HCT116 (cell line): ENCODE measurements at places on chromosomes 11 and 22. TPM values are rescaled to one million over a fixed set of nuclear protein-coding genes. Genes with fewer than 3 reads are reported as not detected.
A peak's percentile ranks its signal among the peaks of the same experiment; 100 is the strongest.

DNA sequence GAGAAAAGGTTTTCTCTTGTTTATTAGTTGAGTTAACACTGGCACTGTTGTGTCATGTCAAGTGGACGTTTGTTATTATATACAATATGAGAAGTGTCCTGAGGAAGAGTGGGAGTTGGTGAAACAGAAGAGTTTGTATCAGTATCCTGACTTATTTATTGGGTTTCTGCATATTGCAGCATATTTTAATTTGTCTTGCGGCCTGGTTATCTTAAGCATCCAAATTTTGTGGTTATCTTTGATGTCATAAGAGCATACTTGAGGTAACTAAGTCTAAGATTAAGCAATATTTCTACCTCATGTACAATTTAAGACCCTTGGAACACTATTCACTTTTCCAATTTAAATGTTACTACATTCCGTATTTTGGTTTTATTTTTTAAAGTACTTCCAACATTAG lies 103.5 kb downstream of the DDX10 start:
- no peaks in the 10 kb centered on the region for H3K4me1 ChIP-seq
- DNase-seq, result no peak
- no peak overlapping the region for H3K4me3 ChIP-seq

- DNase-seq, result no peak
- H3K4me3 ChIP-seq, result no peak overlapping the region
- H3K4me1 ChIP-seq, result no peaks in the 10 kb centered on the region
- no peaks in the 10 kb centered on the region for H3K36me3 ChIP-seq
These were observed 52.0 kb downstream of the RELT start for GRCh38 chr11:73428227-73428626.

DNA sequence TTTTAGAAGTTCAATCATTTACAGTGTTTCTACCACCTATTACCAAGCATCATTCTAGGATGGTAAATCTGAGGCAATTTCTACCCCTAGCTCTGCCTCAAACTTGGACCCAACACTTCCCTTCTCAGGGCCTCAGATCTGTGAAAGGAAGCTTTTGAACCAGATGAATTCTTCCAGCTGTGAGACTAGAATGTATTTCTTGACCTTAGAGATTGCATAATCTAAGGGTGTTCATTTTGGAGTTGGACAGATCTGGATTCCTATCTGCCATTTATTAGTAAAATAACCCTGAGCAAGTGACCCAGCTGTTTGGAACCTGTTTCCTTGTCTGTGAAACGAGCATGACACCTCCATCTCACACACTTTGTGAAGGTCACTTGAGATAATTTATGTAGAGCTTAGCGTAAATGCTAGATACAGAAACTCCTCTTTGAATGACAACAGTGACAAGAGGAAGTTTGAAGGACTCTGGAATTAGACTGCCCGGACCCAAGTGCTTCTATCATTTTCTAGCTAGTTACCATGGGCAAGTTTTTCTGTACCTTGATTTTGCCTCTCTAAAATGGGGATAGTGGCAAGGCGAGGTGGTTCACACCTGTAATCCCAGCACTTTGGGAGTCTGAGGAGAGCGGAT lies 3.8 kb upstream of the INTS5 start:
- H3K27me3 ChIP-seq, result no peaks in the 10 kb centered on the region
- H3K4me3 ChIP-seq, result no peak overlapping the region
- H3K4me1 ChIP-seq, result peaks cover 16% of the 10 kb centered on the region
- no peak overlapping the region for H3K27ac ChIP-seq
- no peak for DNase-seq

DNA sequence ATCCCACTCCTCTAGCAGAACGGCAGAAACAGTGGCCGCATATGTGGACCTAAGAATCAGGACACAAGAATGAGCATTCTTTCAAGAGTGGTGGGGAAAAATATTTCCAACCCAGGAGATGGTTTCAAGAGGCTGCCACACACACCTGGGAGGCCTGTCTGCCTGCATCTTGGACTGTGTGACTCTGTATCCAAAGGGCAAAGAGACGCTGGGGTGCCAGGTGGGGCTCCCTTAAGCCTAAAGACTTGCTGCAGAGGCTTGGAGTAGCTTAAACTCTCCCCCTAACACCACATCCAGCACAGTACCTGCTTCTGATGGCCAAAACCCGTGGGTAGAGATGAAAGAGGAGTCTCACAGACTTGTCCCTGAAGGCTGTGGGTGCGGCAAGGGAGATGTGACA lies 3.5 kb downstream of the CXCR5 start:
- peak overlapping the region; percentile 25; the same call in 1 of the 2 replicates for H3K27ac ChIP-seq
- no peak overlapping the region for H3K4me3 ChIP-seq
- DNase-seq, result no peak

ARHGEF17 gene
- 18.2 TPM for total RNA-seq

GRCh38 chr11:36738292-36738861 lies 140.3 kb upstream of the RAG2 start:
- no peak overlapping the region for H3K4me3 ChIP-seq
- H3K27ac ChIP-seq, result no peak overlapping the region
- H3K36me3 ChIP-seq, result no peaks in the 10 kb centered on the region
- peaks cover 29% of the 10 kb centered on the region for H3K27me3 ChIP-seq
- no peak for DNase-seq

DNA sequence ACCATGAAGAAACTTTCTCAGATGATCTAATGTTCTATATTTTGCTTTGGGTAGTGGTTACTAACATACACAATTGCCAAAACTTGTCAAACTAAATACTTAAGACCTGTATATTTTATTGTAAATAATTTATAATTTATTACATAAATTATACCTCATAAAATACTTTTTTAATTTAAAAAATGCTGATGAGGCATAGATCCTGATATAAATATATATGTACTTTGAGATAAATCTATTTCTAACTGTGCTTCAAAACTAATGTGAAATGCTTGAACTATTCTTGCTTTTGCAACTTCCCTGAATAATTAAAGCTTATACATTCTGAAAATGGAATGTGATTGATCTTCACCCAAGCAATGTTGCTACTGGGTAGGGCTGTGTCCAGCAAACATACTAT lies 568.8 kb downstream of the INSC start:
- no peaks in the 10 kb centered on the region for H3K27me3 ChIP-seq
- H3K27ac ChIP-seq, result no peak overlapping the region
- H3K4me1 ChIP-seq, result no peaks in the 10 kb centered on the region
- no peaks in the 10 kb centered on the region for H3K36me3 ChIP-seq

GRCh38 chr11:2268729-2269600 lies 1.4 kb downstream of the ASCL2 start:
- H3K27me3 ChIP-seq, result no peaks in the 10 kb centered on the region
- peak overlapping the region; percentile 29; the same call in 1 of the 2 replicates for H3K27ac ChIP-seq
- no peaks in the 10 kb centered on the region for H3K36me3 ChIP-seq

DNA sequence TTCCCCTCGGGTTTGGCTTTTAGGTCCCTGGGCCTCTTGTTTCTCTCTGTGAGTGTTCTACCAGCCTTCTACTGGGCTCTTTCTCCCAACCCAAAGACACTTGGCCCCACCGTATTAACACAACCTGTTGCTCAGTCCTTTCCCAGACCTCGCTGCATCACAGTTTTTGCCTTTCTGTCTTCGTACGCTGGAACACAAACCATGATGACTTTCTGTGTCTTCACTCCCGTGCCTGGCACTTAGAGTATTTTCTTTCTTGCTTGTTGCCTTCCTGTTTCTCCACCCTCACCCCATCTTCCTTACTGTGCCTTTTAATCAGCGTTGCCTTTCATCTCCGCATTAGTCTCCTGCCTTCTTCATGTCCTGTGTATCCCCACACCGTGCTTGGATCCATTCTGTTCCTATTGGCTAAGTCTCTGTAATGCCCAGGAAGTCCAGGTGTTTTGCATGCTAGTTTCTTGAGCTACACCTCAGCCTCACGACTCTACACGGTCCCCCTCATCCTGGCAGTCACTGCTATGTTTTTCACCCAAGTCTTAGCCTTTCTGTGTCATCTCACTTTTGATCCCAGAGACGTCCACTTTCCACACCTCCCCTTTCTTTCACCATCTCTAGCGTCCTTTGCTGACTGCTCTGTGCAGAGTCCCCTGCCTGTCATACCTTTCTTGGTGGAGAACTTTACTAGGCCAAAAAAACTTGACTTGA lies 1.6 kb downstream of the MARK2 start:
- H3K27ac ChIP-seq, result no peak overlapping the region
- H3K4me1 ChIP-seq, result peaks cover 27% of the 10 kb centered on the region
- DNase-seq, result no peak
- H3K4me3 ChIP-seq, result peak overlapping the region; percentile 98
- no peaks in the 10 kb centered on the region for H3K36me3 ChIP-seq

FAM181B gene
- not detected for total RNA-seq

SOX10 gene
- not detected for total RNA-seq
